Fibroblast of mammary gland (primary cell): ENCODE measurements at places on chromosomes 2 and 18.
A peak's percentile ranks its signal among the peaks of the same experiment; 100 is the strongest.

DNA sequence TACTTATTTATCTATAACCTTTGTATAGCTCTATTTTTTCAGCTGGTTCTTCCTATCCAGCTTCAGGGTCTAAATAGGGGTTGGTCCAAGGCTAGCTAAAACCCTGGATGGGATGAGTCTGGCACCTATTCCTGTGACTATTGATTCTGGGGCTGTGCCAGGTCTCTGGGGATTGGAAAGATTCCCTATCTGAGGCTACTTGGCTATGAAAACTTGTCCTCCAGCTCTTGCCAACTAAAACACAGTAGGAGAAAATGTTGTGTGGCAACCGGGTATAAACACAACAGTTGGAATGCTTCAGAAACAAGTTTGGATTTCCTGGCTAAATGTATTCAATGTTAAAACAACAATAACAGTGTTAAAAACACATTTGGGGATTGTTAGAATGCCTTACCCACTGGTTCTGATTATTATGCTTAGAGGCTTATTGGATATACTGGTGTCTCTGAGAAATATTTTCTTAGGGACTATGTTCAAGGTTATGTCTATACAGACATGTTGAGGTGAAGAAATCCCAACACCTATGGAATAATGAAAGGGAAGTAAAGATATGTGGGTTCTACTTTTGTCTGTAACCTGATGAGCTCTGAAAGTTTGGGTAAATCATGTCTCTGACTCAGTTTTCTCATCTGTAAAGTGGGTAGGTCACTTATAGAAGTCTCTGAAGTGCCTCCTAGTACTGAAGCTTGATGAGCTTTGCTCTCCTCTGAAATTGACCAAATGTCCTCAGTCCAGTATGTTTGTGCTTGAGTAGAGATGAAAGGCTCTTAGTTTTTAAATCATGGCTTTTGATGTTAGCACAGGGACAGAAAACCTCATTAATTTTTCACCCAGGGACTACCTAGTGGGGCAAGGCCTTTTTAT is 460.7 kb downstream of the MTX2 start:
- peak; percentile 91 for DNase-seq

GRCh38 chr2:213032607-213033006 is 118.8 kb downstream of the IKZF2 start:
- no peak for DNase-seq

DNA sequence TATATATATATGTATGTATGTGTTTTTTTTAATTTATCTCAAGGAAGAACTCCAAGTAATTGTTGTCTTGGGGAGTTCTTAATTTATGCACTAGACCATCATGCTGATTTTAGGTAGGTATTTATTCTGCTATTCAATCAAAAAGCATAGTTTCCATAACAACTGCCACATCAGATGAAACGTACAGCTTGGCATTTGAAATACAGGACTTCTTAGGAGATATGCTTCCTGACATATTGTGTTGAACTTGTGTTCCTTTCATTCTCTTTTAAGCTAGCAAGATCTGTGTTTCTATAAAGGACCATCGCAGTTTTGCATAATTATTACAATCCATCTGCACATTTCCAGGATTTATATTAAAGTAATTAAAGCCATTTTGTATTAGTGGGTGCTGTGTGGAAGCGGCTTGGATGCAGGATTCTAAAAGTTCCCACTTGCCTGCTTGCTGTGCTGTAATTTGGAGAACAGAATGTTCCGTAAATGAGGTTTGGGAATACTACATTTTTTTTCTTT is 343.5 kb upstream of the FANCL start:
- DNase-seq, result no peak

GRCh38 chr2:59462422-59463197 is 1090.8 kb downstream of the BCL11A start:
- no peak for DNase-seq

DNA sequence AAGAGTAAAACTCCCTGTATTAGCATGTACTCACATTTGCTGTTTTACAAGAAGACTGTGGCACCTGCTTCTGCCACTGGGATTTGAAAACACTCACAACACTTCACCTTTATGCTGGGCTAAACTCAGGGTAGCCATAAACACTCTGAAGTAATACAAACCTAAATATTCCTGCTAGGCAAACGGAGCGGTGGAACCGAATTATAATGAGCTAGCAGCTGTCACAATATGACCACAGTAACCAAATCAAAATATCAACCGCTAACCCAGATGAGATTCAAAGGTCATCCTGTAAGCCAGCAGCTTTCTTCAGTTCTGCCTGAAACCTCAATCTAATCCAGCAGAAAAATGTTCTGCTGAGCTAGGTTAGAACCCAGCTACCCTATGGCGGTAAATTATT is 132.1 kb downstream of the TCF4 start:
- DNase-seq, result no peak

- DNase-seq, result no peak
Observed at GRCh38 chr2:154291511-154291910, 407.0 kb upstream of the KCNJ3 start.

GRCh38 chr18:56869189-56869777 is 218.1 kb downstream of the WDR7 start:
- peak; percentile 74 for DNase-seq

- DNase-seq, result peak; percentile 81
Observed at GRCh38 chr2:44974064-44974715, 32.7 kb downstream of the SIX3 start.

GRCh38 chr18:63970809-63971205 is 926 bp downstream of the SERPINB8 start:
- no peak for DNase-seq

DNA sequence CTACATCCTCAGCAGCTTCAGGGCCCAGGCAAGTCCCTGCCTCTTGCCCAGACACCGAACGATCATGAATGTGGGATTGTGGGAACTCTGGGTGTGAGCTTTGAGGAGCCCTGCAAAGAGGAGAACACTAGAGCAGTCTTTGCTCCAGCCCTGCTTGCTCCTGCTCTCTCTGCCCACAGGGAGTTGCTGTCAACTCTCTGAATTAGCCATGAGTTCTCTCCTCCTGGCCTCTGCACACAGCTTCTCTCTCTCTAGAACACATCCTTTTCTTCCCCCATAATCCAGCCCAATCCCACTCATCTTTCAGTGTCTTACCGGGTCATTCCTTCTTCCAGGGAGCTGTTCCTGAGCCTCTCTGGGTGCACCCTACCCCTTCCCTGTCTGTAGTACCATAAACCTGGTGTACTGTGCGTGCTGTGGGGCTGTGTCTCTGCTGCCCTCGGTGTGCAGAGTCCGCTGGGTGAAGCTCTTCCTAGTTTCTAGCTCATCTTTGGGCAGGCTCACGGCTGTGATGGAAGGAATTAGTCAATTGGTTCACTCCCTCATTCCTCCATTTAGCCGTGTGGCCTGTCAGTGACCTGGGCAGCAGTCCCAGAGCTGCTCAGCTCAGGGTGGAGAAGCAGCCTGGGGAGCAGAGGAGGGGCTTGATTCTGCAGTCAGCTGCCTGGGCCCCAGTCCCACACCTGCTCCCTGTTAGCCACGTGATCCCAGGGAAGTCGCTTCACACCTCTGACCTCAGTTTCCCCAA is 132.9 kb upstream of the HDAC4 start:
- no peak for DNase-seq

- DNase-seq, result no peak
Observed at GRCh38 chr2:94990956-94991355, 34.6 kb upstream of the MAL start.

DNA sequence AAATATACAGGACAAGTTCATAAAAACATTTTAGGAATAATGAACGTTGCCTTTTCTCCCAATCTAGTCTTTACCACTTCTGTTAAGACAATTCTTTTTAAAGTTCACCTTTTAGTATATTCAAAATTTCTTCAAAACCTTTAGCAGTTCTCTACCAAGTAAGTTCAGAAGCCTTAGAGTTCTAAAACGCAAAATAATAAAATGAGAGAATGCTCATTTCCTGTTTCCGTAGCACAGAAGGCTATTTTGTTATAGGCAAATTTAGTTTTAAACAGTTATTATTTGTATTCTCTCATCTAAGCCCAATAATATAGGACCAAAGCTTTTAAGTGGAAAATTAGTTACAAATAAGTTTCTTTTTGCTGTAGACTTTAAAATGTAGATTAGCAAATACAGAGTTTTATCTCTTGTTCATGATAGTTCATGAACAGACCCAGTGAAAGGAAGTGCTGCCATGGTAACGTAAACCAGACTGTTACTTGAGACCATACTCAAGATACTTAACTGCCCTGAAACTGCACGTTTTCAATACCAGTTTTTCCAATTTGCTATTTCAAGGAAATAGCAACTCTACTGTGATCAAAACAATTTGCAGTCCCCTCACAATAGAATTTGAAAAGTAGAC is 173.1 kb upstream of the STON1 start:
- no peak for DNase-seq

DNA sequence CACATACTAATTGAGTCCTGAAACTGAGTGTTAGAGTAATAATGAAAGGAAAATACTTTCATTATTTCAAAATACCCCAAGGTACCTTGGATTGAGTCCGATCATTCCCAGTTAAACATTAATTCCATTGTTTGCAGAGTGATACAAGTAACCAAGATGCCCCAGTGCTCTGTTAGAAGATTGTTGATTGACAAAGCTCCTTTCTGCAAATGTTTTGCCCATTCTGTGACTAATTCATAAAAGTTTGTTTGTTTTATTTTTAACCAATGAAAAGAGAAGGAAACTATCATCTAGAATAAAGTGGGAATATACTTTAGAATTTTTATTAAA is 124.0 kb downstream of the GULP1 start:
- DNase-seq, result no peak

DNA sequence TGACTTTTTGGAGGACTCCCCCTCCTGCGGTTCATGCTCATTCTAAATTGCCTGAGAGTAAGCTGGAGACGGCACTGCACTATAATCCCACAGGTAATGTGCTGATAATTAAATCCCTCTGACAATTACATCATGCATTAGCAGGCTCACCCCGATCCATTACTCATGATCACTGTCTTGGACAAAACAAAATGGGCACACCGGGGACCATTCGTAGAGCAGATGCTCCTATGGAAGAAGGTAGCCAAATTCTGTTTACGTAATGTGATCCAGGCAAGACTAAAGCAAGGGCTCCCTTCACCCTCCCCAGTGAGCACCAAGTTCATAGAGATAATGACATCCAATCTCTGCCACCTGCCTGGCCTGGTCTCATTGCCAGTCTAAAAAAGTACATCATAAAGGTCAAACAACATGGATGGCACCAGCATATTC is 657.1 kb upstream of the SOX11 start:
- no peak for DNase-seq

GRCh38 chr2:95063086-95063958 is 37.8 kb downstream of the MAL start:
- DNase-seq, result no peak
